ENCODE measurements at places on chromosomes 3 and 15.
A peak's percentile ranks its signal among the peaks of the same experiment; 100 is the strongest.

DNA sequence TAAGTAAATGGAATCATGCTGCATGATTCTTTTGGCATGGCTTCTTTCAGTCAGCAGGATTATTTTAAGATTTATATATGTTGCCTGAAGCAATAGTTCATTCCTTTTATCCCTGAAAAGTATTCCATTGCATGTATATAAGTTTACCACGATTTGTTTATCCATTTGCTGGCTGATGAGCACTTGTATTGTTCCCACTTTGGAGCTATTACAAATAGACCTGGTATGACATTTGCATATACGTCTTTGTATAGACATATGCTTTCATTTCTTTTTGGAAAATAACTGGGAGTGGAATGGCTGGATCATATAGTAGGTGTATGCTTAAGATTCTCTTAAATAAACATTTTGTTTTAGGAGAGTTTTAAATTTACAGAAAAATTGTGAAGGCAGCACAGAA lies 79.3 kb upstream of the CBLB start:
- H3K27ac ChIP-seq, result no peak overlapping the region
- no peaks in the 10 kb centered on the region for H3K27me3 ChIP-seq
- H3K36me3 ChIP-seq, result no peaks in the 10 kb centered on the region
- no peak overlapping the region for H3K4me3 ChIP-seq
- H3K4me1 ChIP-seq, result no peaks in the 10 kb centered on the region

GRCh38 chr15:38017721-38018120 lies 83.3 kb downstream of the TMCO5A start:
- H3K27me3 ChIP-seq, result no peaks in the 10 kb centered on the region
- DNase-seq, result no peak
- H3K4me1 ChIP-seq, result no peaks in the 10 kb centered on the region

DNA sequence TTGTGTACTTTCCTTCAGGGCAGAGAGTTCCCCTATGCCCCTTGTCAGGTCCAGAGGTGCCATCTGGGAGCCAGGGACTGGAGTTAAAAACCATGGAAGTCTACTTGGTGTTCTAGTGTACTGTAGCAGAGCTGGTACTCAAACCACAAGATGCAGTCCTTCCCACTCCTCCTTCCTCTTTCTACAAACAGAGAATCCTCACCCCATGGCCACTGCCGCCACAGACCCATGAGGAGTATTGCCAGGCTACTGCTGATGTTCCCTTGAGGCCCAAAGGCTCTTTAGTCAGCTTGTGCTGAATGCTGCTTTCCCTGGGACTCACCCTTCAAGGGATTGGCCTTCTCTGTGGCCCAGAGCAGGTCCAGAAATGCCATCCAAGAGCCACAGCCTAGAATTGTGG lies 229.2 kb upstream of the ZPLD1 start:
- H3K36me3 ChIP-seq, result no peaks in the 10 kb centered on the region
- DNase-seq, result no peak
- H3K4me3 ChIP-seq, result no peak overlapping the region
- peaks cover 4% of the 10 kb centered on the region for H3K4me1 ChIP-seq
- H3K27me3 ChIP-seq, result no peaks in the 10 kb centered on the region

DNA sequence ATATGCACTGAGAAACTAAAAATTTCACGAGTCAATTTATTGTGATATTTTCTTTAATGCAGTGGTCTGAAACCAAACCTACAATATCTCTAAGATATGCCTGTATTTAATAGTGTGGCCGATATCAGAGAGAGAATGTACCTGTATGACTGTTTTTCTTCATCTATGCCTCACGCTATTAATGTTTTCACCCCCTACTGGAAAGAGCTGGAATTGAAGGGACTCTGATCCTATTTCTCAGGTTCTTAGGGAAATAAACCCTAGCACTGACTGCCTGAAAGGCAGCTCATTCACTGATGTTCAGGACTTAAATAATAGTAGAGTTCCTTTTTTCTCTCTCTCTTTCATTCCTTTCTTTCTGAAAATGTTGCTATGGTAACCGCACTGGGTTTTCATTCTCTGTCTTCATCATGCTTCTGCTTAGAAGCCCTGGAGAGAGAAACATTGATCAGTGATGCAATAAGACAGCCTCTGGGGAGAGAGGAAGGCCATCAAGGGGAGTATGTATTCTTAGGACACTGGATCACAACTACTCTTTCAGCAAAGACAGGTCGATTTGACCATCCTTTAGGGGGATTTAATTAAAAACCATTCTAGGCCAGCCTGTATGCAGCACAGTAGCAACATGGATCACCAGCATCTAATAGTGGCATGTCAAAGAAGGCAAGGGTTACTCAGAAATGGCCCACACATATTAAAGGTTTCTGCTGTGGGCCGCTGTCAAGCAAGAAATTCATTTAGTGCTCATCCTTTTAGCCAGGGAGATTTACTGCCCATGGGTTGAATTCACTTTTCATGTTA lies 1135.7 kb downstream of the IGSF11 start:
- no peak overlapping the region for H3K4me3 ChIP-seq
- no peaks in the 10 kb centered on the region for H3K36me3 ChIP-seq
- H3K4me1 ChIP-seq, result no peaks in the 10 kb centered on the region
- no peak overlapping the region for H3K27ac ChIP-seq
- no peak for DNase-seq
- H3K27me3 ChIP-seq, result no peaks in the 10 kb centered on the region

DNA sequence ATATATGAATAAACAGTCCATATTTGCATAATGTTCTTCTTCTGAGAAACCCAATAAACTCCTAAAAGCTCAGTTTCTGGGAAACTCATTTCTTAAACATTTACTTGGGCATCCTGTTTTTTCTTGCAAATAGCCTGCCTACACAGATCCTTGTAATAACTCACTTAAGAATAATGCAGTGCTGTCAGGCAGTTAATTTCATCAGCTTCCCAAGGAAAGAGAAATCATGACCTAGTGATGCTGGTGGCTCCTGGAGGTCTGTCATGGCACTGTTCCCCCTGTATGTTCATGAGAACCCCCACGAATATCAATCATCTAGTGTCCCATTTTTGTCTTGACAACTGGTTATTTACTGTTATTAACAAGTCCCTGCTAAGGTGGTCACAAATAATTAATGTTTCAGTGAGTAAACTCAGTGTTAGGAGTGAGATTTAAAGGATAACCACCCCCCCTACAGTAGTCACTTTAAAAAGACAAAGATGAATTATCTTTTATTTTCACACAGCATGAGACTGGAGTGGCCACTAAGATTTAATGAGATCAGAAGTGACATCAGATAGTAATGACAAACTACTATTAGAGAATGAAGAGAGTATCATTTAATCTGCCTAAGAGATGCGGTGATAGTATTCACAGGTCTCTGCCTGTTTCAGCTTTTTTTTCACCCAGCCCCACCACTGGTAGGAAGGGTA lies 279.5 kb upstream of the NECTIN3 start:
- no peak overlapping the region for H3K4me3 ChIP-seq
- no peak for DNase-seq
- H3K27me3 ChIP-seq, result no peaks in the 10 kb centered on the region
- H3K4me1 ChIP-seq, result no peaks in the 10 kb centered on the region
- H3K36me3 ChIP-seq, result no peaks in the 10 kb centered on the region

GRCh38 chr3:115989684-115990421 lies 366.5 kb downstream of the GAP43 start:
- no peaks in the 10 kb centered on the region for H3K36me3 ChIP-seq
- DNase-seq, result no peak
- H3K27me3 ChIP-seq, result no peaks in the 10 kb centered on the region
- H3K27ac ChIP-seq, result no peak overlapping the region
- H3K4me1 ChIP-seq, result no peaks in the 10 kb centered on the region

DNA sequence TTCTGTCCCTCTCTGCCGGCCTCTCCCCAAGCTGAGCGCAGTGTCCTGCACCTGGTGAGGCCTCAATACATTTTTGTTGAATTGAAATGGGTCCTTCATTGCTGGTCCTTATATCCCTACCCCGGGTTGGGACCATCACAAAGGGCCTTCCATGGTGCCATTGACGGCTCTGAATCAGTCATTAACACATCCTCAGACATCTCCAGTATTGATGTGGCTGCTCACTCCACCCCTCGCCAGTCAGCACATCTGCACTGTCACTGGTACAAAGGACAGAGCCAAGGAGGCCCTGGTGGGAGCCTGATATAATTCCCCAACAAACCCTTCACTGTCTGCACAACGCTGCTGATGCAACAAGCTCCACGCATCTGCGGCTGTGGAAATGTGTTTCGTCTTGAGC lies 191.6 kb upstream of the TOPAZ1 start:
- H3K4me1 ChIP-seq, result peaks cover 38% of the 10 kb centered on the region
- no peaks in the 10 kb centered on the region for H3K36me3 ChIP-seq
- no peak overlapping the region for H3K4me3 ChIP-seq
- no peak for DNase-seq
- H3K27me3 ChIP-seq, result no peaks in the 10 kb centered on the region

- H3K4me1 ChIP-seq, result no peaks in the 10 kb centered on the region
- no peak for DNase-seq
- H3K27ac ChIP-seq, result no peak overlapping the region
- H3K4me3 ChIP-seq, result no peak overlapping the region
Measured at GRCh38 chr15:57625703-57626448, 34.2 kb downstream of the MYZAP start.

GRCh38 chr3:146542978-146543377 lies 1.4 kb downstream of the PLSCR1 start:
- peak overlapping the region; percentile 92 for H3K27ac ChIP-seq
- H3K36me3 ChIP-seq, result peaks cover 4% of the 10 kb centered on the region
- no peaks in the 10 kb centered on the region for H3K27me3 ChIP-seq
- peaks cover 54% of the 10 kb centered on the region for H3K4me1 ChIP-seq
- H3K4me3 ChIP-seq, result peak overlapping the region; percentile 92

DNA sequence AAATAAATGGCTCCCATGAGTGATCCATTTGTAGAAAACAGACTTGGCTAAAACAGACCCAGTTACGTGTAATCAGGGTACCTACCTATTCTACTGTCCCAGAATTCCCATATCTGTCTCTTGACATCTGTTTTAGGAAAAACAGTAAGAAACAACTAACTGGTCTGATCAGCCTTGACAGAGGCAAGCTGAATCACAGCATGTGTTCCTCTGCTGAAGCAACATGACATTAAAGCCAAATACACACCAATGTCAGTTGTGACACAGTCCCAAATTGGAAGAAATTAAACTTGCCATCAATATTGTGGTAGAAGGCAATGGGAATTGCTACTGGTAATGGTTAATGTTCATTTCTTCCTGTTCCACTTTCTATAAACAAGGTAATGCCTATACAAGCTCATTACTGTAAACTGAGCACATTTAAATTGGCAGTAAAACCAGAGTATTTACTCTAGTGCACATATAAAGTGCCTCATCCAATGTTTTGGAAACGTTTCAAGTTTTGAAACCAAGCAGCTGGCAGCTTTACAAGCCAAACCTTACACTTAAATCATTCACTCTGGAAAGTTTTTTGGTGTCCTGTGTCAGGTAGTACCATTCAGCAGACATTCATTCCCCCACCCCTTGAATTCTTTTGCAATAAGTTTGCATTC lies 27.0 kb downstream of the ALDH1A2 start:
- no peaks in the 10 kb centered on the region for H3K36me3 ChIP-seq
- H3K27me3 ChIP-seq, result peaks cover 5% of the 10 kb centered on the region
- no peak overlapping the region for H3K4me3 ChIP-seq

DNA sequence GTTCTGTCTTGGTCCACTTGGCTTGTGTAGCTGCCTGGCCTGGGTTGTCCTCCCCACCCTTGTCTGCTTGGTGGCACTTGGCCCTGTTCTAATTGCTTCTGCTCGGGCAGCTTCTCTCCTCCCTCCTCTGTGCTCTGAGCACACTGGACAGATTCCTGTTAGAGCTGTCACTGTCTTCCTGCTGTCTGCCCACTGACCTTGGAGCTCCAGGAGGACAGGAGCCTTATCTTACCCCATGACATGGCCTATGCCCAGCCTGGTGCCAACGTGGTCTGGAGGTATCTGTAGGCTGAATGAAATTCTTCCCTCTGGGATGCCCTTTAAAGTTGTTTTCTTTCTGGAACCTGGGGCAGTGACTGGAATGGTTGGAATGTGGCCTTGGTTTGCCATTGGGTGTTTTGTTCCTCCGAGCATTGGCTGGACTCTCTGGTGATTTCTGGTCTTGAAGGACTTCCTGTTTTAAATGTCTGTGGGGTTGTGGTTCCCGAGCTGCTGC lies 94.1 kb downstream of the FAM43A start:
- DNase-seq, result no peak
- H3K4me1 ChIP-seq, result no peaks in the 10 kb centered on the region
- H3K27ac ChIP-seq, result no peak overlapping the region

DNA sequence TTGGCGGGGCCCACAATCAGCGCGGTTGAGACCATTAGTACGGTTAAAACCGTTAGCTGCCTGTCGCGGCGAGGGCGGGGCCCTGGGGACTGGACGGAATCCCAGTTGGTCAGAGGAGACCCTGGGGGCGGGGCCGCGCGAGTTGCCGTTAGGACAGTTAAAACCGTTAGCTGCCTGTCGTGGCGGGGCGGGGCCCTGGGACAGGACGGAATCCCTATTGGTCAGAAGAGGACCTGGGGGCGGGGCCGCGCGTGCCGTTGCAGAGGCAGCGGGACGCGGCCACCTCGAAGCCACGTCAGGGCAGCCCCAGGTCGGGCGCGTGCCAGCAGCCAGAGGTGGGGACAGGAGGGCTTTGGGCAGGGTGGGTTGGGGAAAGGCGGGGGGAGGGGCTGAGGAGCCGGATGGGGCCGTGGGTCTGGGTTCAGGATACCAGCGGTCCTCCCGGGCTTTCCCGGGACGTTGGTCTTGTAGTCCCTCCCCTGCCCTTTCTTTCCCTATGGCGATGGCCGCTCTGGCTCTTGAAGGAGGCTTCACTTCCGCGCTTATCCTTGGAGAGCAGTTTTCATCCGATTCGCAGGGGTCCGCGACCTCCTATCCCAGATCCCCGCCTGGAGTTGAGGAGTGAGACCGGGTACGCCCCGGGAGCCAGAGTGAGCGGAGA lies 28.0 kb downstream of the KLHDC8B start:
- H3K36me3 ChIP-seq, result no peaks in the 10 kb centered on the region
- no peak for DNase-seq
- H3K27me3 ChIP-seq, result peaks cover 9% of the 10 kb centered on the region
- no peaks in the 10 kb centered on the region for H3K4me1 ChIP-seq

GRCh38 chr3:186754006-186754405 lies 29.4 kb upstream of the EIF4A2 start:
- H3K27me3 ChIP-seq, result no peaks in the 10 kb centered on the region
- no peak overlapping the region for H3K4me3 ChIP-seq
- no peaks in the 10 kb centered on the region for H3K36me3 ChIP-seq
- no peaks in the 10 kb centered on the region for H3K4me1 ChIP-seq
- DNase-seq, result no peak

DNA sequence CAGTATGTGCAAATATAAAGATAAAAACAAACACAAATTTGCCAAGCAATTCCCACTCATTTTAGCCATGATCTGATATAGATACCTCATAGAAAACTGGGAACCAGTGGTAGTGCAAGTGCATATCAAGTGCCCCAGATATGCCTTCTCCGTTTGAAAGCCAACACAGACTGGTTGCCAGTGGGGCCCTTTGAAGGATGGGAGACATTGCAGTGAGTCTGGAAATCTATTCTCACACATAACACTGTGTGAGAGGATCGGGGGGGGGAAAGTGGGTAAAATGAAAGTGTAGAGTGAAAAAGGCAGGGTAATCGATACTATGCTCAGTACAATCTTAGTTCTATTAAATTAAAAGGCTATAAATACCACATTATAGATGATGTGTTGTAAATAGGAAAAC lies 83.0 kb downstream of the CBLB start:
- H3K4me3 ChIP-seq, result no peak overlapping the region
- H3K27ac ChIP-seq, result no peak overlapping the region
- H3K27me3 ChIP-seq, result no peaks in the 10 kb centered on the region
- peaks cover 20% of the 10 kb centered on the region for H3K4me1 ChIP-seq
- DNase-seq, result no peak

All from activated B cell treated with CpG ODN at 0.5 μM for 24 hours (primary cell).